OCI-LY7 (cell line): ENCODE measurements at places on chromosomes 6 and 20.

- no peak for DNase-seq
Observed at GRCh38 chr20:6744805-6745204, 22.7 kb upstream of the BMP2 start.

- DNase-seq = no peak
Observed at GRCh38 chr20:41523857-41524256, 94.3 kb downstream of the CHD6 start.

DNA sequence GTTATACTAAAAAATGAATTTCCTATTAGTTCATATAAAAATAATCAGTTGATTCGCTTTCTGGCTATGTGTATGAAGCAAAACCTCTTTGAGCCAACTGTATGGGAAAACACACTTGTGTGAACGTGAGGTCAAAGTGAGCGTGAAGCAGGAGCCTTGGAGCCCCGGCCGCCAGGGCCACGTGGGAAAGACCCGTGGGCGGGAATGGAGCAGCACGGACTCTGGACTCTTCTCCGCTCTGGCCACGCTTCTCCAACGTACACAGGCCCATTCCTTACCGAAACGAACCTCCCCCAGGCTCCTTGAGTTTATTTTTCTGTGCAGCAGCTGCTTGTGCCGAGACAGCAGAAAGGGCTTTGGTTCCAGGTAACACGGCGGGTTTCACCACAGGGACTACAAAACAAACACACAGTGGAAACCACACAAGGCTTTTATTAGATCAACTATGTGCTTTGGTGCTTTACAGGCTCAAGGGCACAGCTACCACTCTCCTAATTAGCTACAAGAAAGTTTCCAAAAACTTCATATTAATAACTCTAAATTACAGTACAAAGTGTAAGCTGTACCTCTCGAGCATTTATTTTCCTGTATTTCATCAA lies 62.7 kb downstream of the TAF4 start:
- no peak for DNase-seq

GRCh38 chr6:155187994-155188706 lies 75.7 kb upstream of the CLDN20 start:
- DNase-seq = no peak
